ENCODE measurements at places on chromosomes 11 and 22.

- DNase-seq: no peak
Measured at GRCh38 chr11:12074529-12075195, 35.7 kb upstream of the MICAL2 start.

GRCh38 chr11:45902452-45903380, 4.4 kb downstream of the FREY1 start:
- DNase-seq: no peak

- no peak for DNase-seq
Measured at GRCh38 chr11:65096926-65097325, 912 bp downstream of the VPS51 start.

DNA sequence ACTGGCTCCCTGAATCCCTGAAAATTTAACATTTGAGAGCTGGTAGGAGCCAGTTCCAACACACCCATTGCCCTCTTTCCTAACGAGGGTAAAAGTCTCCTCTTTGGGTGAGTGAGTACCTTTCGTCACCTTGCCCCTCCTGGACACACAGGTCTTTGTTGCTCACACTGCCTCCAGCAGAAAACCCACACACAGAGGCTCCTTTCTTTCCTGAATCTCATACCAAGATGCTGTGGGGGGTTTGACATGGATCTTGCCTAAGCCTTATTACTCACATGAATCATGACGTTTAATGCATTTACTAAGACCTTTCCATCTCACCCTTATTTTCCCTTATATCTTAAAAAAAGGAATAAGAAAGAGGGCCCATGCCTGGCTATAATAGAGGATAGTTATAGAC, 53.0 kb downstream of the PARVA start:
- DNase-seq: no peak

- DNase-seq: no peak
Measured at GRCh38 chr22:30304495-30305244, 15.4 kb upstream of the CASTOR1 start.

DNA sequence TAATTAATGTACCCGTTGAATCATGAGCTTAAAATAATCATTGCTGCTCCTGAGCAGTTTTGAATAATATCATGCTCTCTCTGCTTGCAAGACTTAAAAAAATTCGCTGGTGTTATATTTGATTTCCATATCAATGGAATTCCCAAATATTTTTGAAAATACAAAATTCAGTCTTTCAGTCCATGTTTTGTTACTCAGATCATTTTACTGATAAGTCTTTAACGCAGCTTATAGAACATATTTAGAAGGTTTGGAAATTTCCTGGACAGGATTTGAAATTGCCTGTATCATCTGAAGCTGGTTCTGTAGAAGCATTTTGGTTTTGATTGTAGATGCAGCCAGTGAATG, 1.9 kb downstream of the BMAL1 start:
- DNase-seq: no peak

DNA sequence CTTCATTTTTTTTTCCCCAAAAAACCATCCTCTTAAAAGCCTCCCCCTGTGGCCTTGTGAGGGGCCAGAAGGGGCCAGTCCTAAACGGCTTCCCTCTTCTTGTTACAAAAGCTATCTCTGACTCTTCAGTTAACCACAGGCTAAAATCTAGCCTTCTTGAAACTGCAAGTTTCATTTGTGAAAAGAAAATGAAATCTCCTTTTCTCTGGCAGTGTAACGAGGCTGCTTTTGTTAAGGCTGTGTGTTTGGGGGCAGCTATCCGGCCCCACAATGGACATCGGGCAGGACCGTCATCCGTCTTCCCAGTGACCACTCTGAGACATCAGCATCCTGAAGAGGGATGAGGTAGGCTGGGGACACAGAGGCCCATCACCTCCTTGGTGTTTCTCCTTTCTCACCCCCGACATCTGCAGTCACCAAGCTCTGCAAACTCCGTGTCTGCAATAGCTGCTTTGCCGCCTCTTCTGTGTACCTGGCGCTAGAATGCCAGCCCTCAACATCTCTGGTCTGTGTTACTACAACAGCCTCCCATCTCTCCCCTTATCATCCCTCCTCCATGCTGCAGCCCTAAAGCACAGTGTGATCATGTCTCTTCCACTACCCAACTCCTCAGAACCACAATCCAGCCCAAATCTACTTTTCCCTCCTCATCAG, 94.0 kb downstream of the RCN1 start:
- no peak for DNase-seq

GRCh38 chr11:26331911-26332571, at the start of gene ANO3:
TSS of gene ANO3 (plus strand) at chr11:26332130. CDS start at chr11:26332276, 146 bp downstream.
- DNase-seq: peak; percentile 6

DNA sequence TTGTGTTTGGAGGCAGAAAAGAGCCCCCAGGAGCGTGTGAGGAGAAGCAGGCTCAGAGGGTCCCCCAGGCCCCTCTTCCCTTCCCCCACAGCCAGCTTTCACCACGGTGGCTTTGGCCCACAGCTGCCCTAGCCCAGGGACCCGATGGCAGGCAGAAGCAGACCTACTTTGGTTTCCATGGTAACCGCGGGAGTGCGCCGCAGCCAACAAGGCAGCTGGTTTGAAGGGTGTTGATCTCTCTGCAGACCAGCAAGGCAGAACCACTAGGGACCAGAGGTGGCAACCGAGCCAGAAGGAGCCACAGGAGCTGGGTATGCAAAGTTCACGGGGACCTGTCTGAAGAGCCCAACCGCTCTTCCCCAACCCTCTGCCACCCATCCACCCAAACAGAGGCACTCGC, 69.4 kb downstream of the BUD13 start:
- DNase-seq: no peak

DNA sequence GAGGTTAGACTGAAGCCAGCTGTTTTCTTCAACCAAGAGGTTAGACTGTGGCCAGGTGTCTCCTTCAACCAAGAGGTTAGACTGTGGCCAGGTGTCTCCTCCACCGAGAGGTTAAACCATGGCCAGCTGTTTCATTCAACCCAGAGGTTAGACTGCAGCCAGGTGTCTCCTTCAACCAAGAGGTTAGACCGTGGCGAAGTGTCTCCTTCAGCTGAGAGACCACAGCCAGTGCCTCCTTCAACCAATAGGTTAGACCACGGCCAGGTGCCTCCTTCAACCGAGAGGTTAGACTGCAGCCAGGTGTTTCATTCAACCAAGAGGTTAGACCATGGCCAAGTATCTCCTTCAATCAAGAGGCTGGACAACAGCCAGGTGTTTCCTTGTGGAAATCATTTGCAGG, 498.1 kb downstream of the TBC1D22A start:
- no peak for DNase-seq

GRCh38 chr11:28153586-28153985, 45.4 kb downstream of the METTL15 start:
- no peak for DNase-seq

DNA sequence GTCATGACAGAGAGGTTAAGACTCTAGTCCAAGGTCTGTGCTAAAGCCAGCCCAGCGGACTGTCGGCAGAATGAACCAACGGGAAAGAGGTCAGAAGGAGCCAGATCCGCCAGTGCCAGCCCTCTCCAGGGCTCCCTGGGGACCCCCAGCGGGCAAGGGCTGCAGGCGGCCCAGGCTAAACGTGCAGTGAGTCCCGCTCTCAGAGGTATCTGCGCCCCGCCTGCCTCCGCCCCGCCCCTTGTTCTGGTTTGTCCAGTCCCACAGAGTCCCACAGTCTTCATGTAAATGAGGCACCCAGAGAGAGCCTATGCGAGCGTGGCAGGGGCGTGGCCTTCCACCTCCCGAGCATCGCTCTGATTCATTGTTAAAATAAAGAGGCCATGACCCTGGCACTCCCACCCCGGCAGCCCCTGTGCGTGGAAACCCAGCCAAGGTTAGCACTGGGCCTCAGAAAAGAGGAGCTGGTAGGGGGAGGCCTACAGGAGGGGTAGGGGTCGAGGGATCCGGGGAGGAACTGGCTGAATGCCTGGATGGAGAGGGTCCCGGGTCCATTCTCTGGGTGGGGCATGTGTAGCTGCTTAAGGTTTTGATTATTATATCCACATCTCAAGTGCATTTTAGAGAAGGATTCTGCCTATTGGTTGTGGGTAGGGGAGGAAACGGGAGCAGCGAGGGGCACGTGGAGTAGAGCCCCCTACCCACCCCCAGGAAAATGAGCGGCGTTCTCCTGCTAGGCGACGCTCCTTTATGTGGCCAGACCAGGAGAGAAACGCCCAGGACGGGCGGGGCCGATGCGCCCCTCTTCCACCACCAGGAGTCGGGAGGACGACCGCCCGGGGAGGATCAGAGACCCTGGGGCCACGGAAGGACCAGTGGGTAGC, at the start of gene TRIOBP:
Gene TRIOBP (plus strand): TSS at position 392 of the 881 bp plus-strand sequence. CDS start 4,318 bp downstream, outside the sequence.
- peak; percentile 87 for DNase-seq

- no peak for DNase-seq
Measured at GRCh38 chr11:35057926-35058668, 80.9 kb upstream of the CD44 start.

GRCh38 chr11:95671768-95672167, 117.8 kb downstream of the FAM76B start:
- no peak for DNase-seq

GRCh38 chr11:96156379-96156722, 186.6 kb downstream of the MAML2 start:
- no peak for DNase-seq

DNA sequence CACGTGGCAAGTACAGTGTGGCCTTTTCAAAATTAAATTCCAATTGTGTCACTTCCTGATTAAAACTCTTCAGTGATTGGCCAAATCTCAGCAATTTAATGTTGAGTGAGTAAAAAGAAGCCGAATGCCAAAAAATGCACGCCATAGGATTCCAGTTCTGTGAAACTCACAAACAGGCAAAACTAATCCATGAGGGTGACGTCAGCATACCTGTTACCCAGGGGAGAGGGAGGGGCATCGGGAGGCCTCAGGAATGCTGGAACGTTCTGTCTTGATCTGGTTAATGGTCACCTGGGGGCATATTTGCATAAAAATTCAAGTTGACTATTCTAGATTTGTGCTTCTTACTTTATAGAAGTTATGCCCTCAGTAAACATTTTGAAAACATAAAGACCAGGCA, 39.9 kb upstream of the RAB1B start:
- no peak for DNase-seq

DNA sequence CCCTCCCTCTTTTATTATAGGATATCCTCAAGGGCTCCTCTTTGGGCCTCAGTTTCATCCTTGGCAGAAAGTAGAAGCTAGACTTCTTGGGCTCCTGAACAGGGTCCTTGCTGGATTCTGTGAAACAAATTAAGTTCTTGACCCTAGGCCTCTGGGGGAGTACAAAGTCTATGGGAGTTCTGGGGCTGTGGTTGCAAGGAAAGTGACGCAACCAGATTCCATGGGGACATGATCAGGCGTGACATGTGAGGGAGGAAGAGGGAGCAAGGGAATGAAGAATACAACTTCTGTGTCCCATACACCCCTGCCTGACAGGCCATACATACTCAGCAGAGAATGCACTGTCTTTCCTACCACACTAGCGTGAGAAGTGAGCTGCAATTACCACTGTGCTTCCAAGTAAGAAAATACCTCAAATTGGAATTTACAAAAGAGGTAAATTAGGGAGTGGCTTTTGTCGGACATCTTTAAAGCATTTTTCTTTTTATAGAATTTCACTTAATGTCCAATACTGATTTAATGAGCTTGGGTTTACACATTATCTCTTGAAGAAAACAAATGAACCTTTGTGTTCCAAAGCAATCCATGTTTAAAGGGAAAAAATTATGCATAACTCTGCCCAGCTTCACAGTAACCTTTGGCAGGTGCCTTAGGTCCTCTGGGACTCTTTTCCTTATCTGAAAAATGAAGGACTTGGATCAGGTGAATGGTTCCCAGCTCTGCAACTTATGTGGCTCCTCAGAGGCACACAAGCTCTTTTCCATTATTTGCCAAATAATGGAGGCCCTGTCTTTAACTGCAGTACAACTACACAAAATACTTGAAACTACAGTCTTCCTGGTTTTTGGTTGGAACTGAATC, 38.9 kb downstream of the LIMK2 start:
- no peak for DNase-seq

- DNase-seq: no peak
Measured at GRCh38 chr22:46138058-46138797, 12.1 kb upstream of the PPARA start.

GRCh38 chr11:14308897-14309387, 50.0 kb downstream of the RRAS2 start:
- DNase-seq: no peak

DNA sequence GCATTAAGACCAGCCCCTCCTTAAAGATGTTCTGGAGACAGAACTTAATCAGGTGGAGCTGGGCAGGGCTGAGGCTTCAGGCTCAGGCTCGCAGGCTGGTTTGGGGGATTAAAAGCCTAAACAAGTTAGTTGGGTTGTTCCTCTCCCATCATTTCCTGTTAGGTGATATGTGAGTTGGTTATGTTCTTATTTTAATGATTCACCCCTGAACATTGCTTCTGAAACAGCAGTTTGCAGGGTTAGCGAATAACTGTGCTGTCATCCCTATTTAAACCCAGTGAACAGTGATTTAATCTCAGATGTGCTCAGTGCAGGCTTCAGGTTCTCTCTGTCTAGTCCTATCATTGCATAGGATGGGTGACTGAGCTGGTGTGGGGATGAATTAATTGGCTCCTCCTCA, 47.4 kb upstream of the BIRC3 start:
- no peak for DNase-seq

DNA sequence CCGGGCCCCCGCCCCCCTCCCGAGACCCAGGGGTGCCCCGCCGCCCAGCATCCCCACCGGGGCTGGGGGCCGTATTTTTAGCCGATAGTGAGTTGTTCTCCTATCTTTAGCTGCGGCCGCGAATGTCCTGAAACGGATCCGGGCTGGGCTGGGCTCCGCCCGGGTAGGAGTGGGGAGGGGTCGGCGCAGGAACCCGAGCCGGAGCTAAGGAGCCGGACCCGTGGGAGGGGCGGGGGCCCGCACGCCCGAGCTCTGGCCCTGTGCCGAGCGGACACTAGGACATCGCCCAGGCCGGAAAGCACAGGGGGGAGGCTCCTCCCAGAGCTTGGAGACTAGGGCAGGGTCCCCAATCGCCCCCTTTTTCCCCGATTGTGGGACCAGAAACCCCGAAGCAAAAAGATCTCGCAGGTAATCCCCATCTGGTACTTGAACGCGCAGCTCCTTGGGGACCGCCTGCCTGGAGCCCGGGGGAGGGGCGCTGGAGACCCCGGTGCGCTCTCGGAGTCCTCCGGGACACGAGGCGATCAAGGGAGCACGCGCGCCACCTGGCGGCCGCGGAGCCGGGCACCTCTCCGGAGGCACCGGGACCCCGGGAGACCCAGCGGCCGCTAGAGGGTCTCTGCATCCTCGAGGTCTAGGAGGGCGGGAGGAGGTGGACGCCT, 669 bp downstream of the CDC42EP2 start:
- peak; percentile 81 for DNase-seq

GRCh38 chr22:40507491-40507890, 129.0 kb downstream of the MRTFA start:
- no peak for DNase-seq

DNA sequence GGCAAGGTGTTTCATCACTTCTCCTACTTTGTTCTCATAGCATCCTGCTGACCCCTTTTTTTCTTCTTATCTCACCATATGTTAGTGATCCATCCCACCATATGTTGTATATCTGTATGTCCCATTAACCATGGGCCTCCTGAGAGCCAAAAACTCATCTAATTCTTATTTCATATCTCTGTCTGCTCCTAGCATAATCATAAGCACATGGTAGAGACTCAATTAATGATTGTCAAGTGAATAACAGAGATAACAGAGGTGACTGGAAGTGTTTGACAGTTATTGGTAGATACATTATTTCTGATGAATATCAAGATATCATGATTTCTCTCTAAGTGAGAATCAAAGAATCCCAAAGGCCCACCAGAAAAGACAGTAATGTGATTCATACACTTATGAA, 138.1 kb upstream of the MPPED2 start:
- DNase-seq: no peak

- no peak for DNase-seq
Measured at GRCh38 chr11:43921561-43922294, 20.7 kb upstream of the C11orf96 start.

All from activated T-cell treated with anti-CD3 and anti-CD28 coated beads for 48 hours (primary cell).